ENCODE measurements at places on chromosomes 5 and 9.

- no peak overlapping the region for H3K4me3 ChIP-seq
- DNase-seq, result no peak
- no peak overlapping the region for H3K27ac ChIP-seq
- no peaks in the 10 kb centered on the region for H3K27me3 ChIP-seq
- no peaks in the 10 kb centered on the region for H3K36me3 ChIP-seq
- H3K4me1 ChIP-seq, result no peaks in the 10 kb centered on the region
Measured at GRCh38 chr5:171149333-171149732, 159.7 kb upstream of the TLX3 start.

GRCh38 chr5:68225188-68225910, 9.8 kb downstream of the PIK3R1 start:
- peaks cover 78% of the 10 kb centered on the region for H3K4me1 ChIP-seq
- H3K27ac ChIP-seq, result peak overlapping the region; percentile 55
- H3K27me3 ChIP-seq, result no peaks in the 10 kb centered on the region
- H3K4me3 ChIP-seq, result peak overlapping the region; percentile 22
- H3K36me3 ChIP-seq, result peaks cover 5% of the 10 kb centered on the region
- no peak for DNase-seq

DNA sequence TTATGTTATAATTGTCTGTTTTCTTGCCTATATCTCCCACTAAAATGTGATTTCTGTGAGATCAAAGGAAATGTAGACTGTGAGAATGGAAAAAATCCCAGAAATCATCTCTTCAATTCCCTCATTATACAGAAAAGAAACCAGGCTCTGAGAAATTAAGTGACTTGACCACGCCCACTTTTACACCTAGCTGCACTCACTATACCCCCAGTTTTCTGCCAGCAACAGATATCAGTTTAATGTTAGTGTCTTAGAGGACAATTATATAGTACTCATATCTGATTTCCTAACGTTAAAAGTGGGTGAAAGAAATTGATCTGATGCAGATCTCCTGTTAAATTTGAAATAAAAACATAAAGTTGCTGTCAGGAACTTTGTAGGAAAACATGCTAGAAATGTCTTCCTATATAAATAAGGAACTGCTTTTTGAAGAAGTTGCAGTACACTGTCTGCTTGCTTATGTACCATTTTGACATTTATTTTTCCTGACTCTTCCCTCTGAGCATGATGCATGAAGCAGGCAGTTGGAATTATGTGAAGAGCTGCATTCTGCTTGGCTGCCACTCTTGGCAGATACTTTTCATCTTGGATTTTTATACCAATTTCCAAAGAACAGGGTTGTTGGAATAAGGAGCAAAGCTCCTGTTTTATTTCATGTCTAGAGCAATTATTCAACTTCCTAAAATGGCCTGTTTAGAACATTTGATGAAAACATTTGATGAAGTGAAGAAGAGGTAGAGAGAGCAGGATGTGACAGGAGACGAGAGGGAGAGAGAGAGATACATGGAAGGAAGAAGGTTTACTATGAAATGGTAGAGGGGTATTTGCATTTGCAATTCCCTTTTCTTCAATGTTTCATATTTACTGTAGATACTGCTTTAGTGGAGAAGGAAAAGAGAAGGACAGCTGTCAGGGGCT, 57.3 kb upstream of the RICTOR start:
- peaks cover 30% of the 10 kb centered on the region for H3K4me1 ChIP-seq
- no peaks in the 10 kb centered on the region for H3K27me3 ChIP-seq
- H3K27ac ChIP-seq, result peak overlapping the region; percentile 27
- no peak overlapping the region for H3K4me3 ChIP-seq
- no peak for DNase-seq

GRCh38 chr9:125646621-125647100, 60.3 kb downstream of the MAPKAP1 start:
- DNase-seq, result no peak
- no peaks in the 10 kb centered on the region for H3K27me3 ChIP-seq
- peaks cover 89% of the 10 kb centered on the region for H3K4me1 ChIP-seq

- no peak for DNase-seq
- no peak overlapping the region for H3K4me3 ChIP-seq
- H3K27ac ChIP-seq, result no peak overlapping the region
- no peaks in the 10 kb centered on the region for H3K27me3 ChIP-seq
Measured at GRCh38 chr5:76202182-76202581, 119.0 kb downstream of the SV2C start.

GRCh38 chr5:52738095-52738506, 49.6 kb upstream of the ITGA1 start:
- no peaks in the 10 kb centered on the region for H3K36me3 ChIP-seq
- H3K27me3 ChIP-seq, result no peaks in the 10 kb centered on the region
- DNase-seq, result no peak
- H3K4me1 ChIP-seq, result peaks cover 26% of the 10 kb centered on the region
- H3K4me3 ChIP-seq, result no peak overlapping the region

DNA sequence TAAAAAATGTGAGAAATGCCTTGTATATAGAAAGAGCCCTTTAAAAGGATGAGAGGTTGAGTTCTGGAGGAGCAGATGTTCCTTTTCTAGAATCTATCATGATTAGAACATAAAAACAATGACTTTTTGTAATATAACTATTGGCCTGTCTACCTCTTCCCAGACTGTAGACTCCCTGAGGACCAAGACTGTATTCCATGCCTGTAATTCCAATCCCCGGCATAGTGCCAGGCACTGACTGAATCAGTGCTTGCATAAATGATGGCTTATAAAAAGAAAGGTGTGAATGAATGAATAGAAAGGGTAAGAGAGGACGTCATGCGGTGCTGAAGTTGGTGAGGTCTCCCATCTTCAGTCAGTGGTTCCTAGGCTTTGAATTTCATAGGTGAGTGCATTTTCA, 92.6 kb upstream of the GDNF start:
- DNase-seq, result no peak
- H3K4me1 ChIP-seq, result no peaks in the 10 kb centered on the region

Data from activated T-cell treated with anti-CD3 and anti-CD28 coated beads, Interleukin-2, amount 50 U/mL, for 72 hours (primary cell).